ENCODE measurements at places on chromosomes 3 and 15.

GRCh38 chr15:79017953-79018352, 72.6 kb downstream of the RASGRF1 start:
- DNase-seq: no peak

DNA sequence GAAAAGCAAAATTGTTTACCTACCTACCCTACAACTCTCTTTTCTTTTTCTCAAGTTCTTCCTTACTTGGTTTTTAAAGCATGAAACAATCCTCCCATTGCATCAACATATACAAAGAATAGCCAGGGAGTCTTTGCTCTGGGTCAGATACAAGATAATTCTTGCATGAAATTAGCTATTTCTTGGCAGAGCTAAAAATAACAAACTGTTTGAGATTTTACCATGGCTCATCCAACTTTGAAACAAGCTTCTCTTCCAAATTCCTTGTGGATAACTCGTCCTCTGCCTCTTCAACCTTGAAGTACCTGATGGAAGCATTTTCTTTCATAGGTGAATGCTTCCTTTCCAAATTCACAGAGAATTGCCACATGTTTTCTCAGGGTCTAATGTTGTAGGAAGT, 9.2 kb upstream of the CBLB start:
- no peak for DNase-seq

- no peak for DNase-seq
Measured at GRCh38 chr15:93249623-93250022, 160.6 kb upstream of the RGMA start.

DNA sequence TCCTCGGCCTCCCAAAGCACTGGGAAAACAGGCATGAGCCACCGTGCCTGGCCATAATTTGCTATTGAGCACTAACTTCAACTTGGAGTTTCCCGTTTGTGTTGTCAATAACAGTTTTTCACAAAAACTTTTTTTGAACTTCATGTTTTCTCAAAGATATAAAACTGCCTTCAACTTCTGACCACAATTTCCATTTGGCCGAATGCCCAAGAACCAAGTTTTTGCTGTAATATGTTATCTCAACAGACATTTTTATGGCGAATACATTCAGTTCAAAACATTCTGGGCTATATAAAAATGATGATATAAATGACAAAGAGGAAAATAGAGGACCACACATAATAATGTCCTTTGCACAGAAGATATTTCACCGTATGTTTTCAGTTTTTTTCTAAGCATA, 56.4 kb downstream of the NEDD4 start:
- DNase-seq: no peak

- DNase-seq: no peak
Measured at GRCh38 chr3:122784436-122784835, 9.2 kb downstream of the HSPBAP1 start.

DNA sequence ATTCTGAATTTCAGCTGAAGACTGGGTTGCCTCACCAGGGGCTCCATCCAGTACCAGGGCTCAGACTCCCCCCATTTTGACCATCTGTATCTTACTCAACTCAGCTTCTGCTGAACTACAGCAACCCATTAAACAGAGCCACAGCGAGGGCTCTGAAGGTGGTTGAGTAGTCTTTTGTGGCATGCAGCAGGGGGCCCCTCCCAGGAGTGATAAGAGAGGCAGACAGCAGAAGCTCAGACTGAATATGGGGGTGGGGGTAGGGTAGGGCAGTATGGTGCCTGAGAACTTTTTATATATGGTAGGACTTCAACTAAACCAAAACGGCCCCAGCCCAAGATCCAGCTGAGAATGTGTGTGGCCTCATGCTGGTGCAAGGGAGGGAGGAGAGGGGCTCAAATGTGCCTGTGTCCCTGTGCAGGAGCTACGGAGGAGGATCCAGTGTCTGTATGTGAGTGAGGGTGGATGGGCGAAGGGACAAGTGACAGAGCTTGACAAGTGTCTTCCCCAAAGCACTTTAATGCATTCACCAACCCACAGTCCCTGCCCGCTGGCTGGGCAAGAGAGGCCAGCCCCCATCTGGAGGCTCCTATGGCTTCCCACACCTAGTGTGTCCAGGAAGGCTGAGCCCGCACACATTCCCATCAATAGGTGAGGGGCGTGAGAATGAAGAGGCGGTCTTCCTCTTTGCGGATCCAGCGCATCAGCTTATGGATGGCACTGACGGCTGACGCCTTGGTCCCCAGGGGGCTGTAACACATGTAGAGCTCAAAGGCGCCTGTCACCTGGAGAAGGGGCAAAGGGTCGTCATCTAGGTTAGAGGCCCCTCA, 4.9 kb upstream of the MST1R start:
- no peak for DNase-seq

DNA sequence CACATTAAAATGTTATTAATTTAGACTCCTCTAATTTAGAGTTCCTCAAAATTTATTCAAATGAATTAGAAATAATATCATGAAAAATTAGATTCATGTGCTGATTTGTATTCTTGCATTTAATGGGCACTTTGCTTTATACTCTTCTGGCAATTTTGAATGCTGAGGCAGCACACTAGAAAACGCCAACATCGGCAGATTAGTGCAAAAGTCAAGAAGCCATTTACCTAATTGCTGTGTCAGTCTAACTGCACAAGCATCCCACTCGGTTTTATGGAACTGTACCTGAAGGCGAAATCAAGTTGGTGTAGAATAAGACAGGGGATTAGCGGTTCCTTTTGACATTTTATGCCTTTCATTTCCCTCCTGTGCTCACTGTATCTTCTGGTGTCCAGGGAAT, 382.0 kb downstream of the ROBO2 start:
- DNase-seq: no peak

GRCh38 chr3:36918050-36918449, 26.8 kb downstream of the TRANK1 start:
- no peak for DNase-seq

DNA sequence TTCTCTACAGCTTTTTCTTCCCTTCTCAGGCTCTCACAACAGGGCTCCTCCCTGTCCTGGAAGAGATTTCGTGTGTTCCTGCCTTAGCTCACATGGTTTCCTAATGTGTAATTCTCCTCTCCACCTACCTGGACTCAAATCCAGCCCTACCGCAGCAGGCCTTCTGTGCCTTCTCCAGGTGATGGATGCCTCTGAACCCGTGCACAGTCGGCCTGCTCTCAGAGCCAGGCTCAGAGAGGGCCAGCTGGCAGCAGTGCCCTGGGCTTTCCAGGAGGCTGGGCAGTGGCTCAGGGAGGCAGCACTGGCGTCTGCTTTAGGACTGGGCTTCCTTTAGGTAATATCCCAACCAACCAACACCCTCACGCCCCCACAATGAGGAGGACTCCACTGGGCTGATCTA, 123.2 kb upstream of the TMC3 start:
- DNase-seq: no peak

DNA sequence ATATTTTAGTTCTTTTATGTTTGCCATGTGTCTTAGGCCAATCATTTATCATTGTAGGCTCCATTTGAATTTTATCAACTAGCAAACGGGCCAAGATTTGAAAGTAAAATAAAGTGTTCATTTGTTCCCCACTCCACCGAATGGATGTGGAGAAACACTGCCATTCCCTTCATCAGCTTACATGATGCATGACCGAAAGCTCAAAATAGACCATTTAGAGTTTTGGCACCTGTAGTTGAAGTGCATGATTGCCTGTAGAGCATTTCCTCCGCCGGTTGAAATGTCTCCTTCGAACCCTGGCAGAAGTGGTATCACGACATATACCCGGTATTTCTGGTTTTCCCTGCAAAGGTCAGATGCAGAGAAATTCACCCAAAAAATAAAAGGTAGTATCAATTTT, 165.6 kb downstream of the PLD1 start:
- no peak for DNase-seq

GRCh38 chr3:7340795-7341194, 479.9 kb downstream of the GRM7 start:
- DNase-seq: no peak

- DNase-seq: no peak
Measured at GRCh38 chr15:68794863-68795262, 25.8 kb downstream of the ANP32A start.

GRCh38 chr15:95935852-95936251, 394.6 kb upstream of the NR2F2 start:
- DNase-seq: no peak

DNA sequence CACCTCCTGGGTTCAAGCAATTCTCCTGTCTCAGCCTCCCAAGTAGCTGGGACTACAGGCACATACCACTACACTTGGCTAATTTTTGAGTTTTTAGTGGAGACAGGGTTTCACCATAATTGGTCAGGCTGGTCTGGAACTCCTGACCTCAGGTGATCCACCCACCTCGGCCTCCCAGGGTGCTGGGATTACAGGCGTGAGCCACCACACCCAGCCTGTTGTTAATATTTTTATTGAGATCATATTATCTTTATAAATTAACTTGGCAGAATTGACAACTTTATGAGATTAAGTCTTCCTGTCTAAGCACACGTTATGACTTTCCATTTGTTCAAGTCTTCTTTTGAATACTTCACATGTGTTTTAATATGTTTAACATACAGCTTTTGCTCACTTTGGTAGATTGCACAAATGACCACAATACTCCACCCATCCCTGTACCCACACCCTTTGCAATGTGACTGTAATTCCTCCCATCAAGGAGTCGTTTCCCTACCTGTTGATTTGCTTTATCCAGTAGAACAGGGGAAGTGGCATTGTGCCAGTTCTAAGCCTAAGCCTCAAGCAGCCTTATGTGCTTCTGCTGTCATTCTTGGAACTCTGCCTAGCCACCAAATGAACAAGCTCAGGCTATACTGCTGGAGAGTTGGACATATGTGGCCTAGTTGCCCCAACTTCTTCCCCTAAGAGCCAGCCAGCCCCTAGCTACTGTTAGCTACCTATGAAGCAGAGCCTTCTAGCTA, 8.2 kb downstream of the XYLB start:
- no peak for DNase-seq

GRCh38 chr3:45426161-45426560, 37.8 kb downstream of the LARS2 start:
- no peak for DNase-seq

DNA sequence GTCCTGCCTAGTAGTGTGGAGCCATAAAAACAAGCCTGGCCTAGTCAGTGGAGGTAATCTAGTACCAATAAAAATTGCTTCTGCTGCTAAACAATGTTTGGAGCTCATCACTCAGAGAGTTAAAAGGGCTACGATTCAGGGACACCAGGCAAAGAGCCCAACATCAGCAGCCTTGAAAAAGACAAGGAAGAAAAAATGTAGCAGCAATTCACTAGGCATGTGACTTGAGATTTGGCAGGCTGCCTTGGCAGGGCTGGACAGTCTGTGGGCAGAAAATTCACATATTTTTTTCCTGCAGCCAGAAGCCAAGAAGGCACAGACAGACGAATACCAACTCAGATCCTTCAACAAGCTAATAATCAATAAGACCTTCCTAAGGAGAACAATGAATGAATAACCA, 47.2 kb downstream of the IGSF11 start:
- peak; percentile 77 for DNase-seq

GRCh38 chr3:132804498-132804897, 82.3 kb upstream of the NPHP3 start:
- DNase-seq: no peak

DNA sequence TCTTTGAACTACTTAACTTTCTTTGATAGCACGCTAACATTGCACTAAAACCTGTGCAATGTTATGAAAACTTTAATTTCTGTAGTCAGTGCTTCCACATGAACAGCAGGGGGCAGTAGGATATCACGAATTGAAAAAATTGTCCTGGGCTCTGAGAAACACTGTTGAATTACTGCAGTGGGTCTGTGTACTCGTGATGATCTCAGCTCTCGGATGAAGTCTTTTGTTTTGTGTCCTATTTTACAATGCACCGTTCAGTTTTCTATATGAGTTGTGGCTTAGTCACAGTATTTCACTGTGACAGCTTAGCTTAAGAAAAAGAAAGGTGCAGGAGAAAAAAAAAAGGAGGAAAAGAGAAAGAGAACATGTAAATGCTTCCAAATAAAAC, 141.3 kb upstream of the CCDC54 start:
- peak; percentile 23 for DNase-seq

DNA sequence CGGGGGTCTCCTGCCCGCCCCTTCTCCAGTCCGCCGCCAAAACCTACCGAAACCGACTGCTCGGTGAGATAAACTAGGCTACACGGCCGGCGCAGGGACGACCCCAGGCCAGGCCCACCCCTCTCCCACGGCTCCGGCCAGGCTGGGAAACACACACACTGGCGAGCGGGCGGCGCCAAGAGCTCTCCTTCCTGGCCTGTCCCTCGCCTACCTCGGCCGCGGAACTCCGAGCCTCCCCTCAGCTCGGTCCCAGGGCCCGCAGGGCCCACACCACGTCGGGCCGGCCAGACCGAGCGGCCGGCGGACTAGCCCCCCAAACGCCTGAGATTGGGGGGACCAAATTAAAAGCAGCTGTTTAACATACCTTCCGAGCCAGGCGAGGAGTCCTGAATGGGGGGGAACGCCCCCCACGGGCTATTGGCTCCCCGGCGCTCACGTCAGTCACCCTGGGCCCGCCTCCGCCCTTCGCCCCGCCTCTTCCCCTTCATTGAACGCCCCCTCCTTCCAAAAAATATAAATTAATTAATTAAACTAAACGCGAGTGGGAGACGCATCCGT, 4.0 kb upstream of the SIN3A start:
- DNase-seq: peak; percentile 71

DNA sequence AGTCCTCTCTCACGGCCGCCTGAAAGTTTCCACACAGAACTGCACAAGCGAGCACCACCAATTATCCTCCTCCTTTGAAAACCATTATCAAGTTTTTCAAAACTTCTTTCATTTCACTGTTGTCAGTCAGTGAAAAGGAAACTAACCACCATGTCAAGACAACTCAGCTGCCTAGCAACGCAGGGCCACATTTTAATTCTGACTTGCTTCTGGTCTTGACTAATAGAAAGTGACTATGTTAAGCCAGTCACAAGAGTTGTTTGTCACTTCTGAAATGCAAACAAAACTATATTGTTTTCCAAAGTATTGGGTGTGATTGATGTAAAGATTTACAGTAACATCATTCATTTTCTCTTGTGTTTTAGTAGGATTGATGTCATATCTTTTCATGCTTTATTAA, 612.8 kb upstream of the AGTR1 start:
- no peak for DNase-seq

- DNase-seq: no peak
Measured at GRCh38 chr15:72962054-72962702, 90.1 kb upstream of the NEO1 start.

DNA sequence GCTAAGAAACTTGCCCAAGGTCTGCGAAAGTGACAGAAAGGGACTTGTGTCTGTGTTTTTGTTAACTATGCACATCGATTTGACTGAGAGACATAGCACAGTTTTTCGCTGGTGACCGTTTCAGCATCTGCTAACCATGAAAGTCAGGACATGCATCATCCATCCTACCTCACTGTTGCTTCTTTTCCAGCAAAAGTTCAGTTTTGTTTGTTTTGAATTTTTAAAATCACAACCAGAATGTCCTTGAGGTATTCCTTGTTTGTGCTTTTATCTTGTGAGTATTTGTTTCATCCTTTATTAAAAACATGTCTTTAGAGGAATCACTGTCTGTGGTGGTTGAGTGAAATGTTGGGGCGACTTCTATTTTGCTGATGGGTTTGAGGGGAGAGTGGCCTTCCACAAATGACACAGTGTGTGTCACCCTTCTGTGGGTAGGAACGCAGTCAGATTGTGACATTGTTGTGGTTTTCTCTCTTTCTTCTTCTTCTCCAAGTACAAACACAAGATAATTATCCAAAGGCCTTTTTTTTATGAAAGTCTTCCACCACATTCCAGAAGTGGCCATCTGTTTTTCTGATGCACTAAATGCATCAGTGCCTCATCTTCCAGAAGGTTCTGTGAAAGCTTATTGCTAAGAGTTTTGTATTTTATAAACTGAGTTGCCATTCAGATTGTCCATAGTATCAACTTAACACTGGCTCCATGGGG, 214.4 kb upstream of the NR2E3 start:
- no peak for DNase-seq
